Activated CD4-positive, CD25-positive, alpha-beta regulatory T cell treated with anti-CD3 and anti-CD28 coated beads, Interleukin-2, amount 50 U/mL, for 16 hours (primary cell): ENCODE measurements at places on chromosomes 1 and 21.

- DNase-seq, result no peak
Observed at GRCh38 chr1:181044449-181044966, 10.7 kb downstream of the MR1 start.

DNA sequence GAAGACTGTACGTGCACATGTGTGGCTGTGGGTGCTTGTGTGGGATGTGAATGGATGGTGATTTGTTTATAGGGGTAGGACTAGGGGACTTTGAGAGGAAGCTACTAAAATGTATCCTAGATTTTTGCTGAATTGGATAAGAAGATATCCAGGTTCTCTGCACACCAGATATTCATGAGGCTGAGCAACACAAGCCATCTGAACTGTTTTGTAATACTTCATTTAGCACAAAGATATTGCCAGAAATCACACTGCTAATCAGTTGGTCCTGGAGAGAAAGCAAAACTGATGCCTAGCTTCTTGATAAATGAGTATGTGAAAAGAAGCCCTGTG, 135.3 kb downstream of the NOS1AP start:
- no peak for DNase-seq

DNA sequence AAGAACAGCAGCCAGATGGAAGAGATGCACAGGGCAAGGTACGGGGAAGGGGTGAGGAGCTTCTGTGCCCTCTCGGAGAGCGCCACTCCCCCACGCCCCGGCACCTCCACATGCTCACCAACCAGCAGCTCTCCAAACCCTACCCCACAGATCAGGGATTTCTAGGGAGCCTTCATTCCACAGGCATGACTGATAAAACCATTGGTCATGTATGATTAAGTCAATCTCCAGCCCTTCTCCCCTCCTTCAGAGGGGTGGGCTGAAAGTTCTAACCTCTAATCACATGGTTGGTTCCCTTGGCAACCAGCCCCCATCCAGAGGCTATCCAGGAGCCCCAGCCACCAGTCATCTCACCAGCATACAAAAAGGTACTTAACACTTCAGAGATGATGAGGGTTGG, 144.7 kb downstream of the TGFBR3 start:
- DNase-seq, result no peak

DNA sequence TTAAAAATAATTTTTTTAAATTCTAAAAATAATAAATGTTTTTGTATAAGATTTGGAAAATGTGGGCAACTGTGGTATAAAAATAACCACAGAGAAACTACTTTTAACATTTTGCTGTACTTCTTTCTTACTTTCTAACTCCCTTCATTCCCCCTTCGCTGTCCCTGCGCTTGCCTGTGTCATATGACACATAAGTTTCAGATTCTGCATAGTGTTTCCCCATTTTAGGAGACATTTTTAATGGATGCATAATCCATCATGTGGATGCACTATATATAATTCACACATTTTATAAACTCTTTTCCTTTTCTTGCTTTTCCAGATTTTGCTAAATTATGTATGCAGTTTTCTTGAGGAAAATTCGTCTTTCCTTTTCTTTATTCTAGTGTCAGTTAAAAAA, 16.3 kb downstream of the ATG4C start:
- DNase-seq, result no peak

GRCh38 chr1:81432654-81433109, 368.1 kb upstream of the ADGRL2 start:
- DNase-seq, result no peak

GRCh38 chr1:151475175-151475574, 15.9 kb upstream of the POGZ start:
- DNase-seq, result no peak

GRCh38 chr1:89125240-89125912, 538 bp downstream of the GBP2 start:
- DNase-seq, result no peak

DNA sequence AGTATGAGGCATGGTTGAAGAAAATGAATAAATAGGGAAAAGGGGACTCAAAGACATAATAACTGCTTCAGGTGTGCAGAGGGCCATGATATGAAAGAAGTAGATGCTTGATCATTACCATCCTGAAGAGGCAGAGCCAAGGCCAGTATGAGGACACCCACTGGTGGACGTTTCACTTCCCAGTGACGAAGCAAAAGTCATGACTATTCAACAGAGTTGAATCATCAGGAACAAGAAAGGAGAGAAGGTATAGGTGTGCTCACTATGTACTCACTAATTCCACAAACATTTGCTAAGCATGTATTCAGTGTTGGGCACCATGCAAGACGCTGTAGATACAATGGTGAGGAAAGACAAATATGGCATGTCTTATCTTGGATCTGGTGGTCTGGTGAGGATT, 319.2 kb upstream of the RUNX1 start:
- DNase-seq, result no peak

GRCh38 chr1:86542631-86543030, 4.2 kb upstream of the CLCA4 start:
- DNase-seq, result no peak

- no peak for DNase-seq
Observed at GRCh38 chr1:8363186-8363766, 45.4 kb downstream of the SLC45A1 start.

DNA sequence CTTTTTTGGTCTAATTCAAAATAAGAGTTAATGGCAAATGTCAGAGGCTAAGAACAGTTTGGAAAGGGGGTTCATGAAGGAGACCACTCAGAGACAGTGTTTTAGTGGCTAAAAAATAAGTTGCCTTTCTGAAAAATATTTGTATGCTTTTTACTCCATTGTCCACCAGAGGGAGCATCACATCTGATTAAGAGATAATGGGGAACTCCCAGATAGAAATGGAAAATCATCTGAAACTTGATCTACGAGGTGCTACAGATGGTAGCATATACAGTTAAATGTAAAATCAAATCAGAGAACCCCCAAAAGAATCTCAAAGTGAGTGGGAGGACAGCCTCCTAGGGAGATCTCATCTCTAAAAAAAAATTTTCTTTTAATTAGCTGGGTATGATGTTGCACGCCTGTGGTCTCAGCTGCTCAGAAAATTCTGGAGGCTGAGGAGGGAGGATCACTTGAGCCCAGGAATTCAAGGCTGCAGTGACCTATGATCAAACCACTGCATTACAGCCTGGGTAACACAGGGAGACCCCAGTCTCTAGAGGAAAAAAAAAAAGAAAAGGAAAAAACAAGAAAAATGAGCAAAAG, 9.7 kb downstream of the SMYD3 start:
- DNase-seq, result peak; percentile 18

- DNase-seq, result no peak
Observed at GRCh38 chr1:85363521-85363920, 87.1 kb upstream of the BCL10 start.

DNA sequence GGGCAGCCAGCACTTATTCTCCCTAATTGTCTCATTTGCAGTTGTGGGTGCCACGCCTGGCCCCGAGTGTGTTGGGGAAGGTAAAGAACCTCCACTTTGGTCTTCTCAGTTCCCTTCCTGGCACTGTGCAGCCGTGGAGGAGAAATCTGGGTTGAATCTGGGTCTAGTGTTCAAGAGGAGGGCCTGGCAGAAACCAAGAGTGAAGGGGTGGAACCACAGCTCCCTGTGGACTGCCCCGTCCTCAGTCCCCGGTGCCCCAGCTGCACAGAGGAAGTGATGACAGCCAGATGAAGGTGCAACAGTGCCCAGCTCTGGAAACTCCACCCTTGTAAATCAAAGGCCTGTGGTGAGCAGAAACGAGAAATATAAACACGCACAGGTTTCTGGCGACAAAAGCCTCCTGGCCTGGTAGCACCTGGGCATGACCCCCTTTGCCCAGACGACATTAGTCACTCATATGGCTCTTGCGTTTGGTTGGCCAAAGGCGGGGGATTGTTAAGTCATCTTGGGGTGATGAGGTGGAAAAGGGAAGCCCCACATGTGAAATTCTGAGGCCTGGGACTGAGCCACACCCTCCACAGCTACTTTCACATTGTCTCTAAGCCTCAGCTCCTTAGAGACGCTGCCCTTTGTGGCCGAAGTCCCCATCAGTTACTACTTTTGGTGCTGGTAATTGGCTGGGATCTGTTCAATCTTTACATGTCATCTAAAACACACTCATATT, 4.2 kb upstream of the ECE1 start:
- peak; percentile 80 for DNase-seq

- DNase-seq, result no peak
Observed at GRCh38 chr1:205192287-205192686, 19.2 kb downstream of the DSTYK start.
